HCT116 (cell line): ENCODE measurements at places on chromosomes 7 and 10. TPM values are rescaled to one million over a fixed set of nuclear protein-coding genes. Genes with fewer than 3 reads are reported as not detected.
A peak's percentile ranks its signal among the peaks of the same experiment; 100 is the strongest.

Gene FOXI2
- not detected for total RNA-seq

Gene PLAC9
- total RNA-seq = not detected

Gene ITIH5
- not detected for total RNA-seq

Gene OR2A12
- total RNA-seq = not detected

Gene ZDHHC6
- 88.5 TPM for total RNA-seq

Gene ZNF467
- total RNA-seq = 11.3 TPM

Gene MARCHF5
- total RNA-seq = 59.1 TPM

Gene PITX3
- 1.9 TPM for total RNA-seq

DNA sequence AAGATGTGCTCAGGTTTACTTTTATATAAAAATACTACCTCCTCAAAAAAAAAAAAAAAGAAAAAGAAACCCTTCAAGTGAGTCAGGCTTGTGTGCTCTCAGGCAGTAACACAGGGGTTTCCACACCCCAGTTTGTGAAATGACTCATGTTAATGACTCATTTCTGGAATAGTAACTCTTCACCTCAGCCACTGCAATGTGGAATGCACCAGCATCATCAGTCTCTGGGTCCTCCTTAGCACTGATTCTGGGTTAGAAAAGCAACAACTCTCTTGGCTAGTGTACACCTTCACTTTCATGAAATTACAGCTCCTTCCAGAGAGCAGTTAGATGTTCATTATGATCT, 110.6 kb downstream of the EMX2 start:
- no peaks in the 10 kb centered on the region for H3K27me3 ChIP-seq
- DNase-seq = peak; percentile 83
- no peak overlapping the region for H3K4me3 ChIP-seq

DNA sequence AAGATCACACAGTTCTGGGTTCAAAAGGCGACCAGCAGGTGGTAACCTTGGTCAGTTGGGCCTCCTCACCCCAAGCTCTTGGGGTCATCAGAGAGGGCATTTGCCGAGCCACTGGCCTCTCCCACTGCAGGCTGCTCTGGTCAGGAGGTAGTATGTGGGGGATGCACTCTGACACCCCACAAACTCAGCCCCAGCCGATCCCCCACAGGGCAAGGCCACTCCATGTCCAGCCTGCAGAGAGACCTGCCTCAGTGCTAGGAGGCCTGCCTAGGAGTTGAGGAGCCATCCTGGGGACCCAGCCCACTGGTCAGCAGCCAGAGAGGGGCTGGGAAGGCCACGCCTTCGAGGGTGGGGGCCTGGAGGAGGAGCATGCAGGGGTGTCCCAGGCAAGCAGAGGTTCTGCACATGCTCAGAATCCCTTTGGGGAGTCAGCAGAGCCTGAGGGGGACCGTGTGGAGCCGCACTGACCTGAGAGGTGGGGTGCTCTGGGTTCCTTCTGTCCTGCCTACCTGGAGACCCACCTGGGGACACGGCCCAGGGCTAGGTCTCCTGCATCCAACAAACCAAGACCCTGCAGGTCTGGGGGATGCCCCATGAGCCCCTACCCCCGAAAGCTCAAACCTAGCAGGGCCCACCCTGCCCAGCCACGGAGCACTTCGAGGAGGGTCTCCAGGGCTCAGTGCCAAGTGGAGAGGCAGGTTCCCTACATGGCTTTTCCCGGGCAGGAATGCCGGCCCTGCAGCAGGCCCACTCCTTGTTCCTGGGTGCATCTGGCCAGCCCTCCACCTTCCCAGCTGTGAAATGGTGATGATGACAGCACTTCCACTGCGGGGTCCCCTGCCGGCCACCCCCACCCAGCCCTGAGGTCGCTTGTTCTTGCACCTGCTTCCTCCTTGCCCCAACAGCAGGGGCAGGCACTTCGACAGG, 58.5 kb downstream of the RASGEF1A start:
- H3K4me3 ChIP-seq = no peak overlapping the region
- no peaks in the 10 kb centered on the region for H3K36me3 ChIP-seq
- no peaks in the 10 kb centered on the region for H3K27me3 ChIP-seq
- H3K27ac ChIP-seq = no peak overlapping the region

DNA sequence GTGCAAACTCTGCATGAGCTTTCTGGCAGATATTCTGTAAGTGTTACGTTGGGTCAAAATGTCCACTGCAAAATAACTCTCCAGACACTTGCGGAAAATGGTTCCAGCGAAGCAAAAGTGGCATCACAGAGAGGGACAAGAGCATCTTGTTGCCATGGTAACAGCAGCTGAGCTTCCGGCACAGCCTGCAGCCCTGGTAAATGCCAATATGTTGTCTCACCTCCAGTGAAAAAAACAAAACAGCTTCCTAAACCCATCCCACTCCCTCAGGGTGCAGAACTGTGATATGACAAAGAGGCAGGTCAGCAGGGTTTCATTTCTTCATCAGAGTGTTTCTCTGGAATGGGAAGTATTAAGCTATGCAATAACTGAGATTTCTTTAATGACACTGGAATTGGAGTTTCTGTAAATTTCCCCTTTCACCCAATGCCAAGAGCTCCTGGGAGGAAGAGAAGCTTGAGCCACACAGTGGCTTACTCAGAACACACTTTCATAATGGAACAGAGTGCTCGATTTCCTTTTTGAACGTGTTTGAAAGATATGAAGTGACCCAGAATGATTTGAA, 65.6 kb downstream of the FOXI2 start:
- no peak overlapping the region for H3K27ac ChIP-seq
- H3K4me3 ChIP-seq = no peak overlapping the region
- H3K36me3 ChIP-seq = no peaks in the 10 kb centered on the region
- H3K27me3 ChIP-seq = peaks cover 44% of the 10 kb centered on the region
- no peak for DNase-seq

DNA sequence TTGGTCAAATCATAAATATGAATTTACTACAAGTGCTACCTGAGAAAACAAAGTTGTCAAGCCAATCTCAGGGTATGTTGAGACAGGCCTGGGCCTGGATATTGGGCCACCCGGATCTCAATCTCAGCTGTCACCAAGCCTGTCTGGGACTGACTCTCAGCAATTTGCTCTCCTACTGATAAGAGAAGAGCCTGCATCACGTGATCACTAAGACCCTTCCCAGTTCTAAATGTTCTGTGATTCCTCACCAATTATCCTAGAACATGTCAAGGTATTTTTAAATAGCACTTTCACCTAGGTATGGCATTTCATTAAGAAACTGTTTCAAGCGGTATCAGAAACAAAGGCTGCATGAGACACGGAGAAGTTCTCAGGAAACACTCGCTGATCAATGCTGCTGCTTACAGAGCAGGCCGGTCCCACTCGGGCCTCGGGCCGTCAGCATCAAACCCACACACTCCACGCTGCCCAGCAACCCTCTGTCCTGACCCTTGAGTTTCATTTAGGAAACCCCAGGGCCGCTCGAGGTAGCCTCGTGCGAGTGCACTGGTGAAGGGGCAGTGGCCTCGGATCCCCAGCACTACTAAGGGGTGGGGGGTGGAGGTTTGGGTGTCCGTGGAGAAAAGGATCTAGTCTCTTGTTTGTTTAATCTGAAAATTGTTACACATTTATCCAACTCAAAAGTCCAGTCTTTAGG, 4.1 kb downstream of the KLF6 start:
- H3K27me3 ChIP-seq = no peaks in the 10 kb centered on the region
- peak overlapping the region; percentile 26 for H3K27ac ChIP-seq
- H3K4me1 ChIP-seq = peaks cover 78% of the 10 kb centered on the region
- peaks cover 46% of the 10 kb centered on the region for H3K36me3 ChIP-seq
- DNase-seq = no peak

- DNase-seq = no peak
- no peak overlapping the region for H3K27ac ChIP-seq
- no peaks in the 10 kb centered on the region for H3K4me1 ChIP-seq
- H3K36me3 ChIP-seq = no peaks in the 10 kb centered on the region
- no peak overlapping the region for H3K4me3 ChIP-seq
Observed at GRCh38 chr10:97977673-97978072, 52.7 kb downstream of the CRTAC1 start.

GRCh38 chr7:5699467-5700384, 81.7 kb downstream of the RNF216 start:
- peaks cover 35% of the 10 kb centered on the region for H3K4me1 ChIP-seq
- no peak overlapping the region for H3K4me3 ChIP-seq
- DNase-seq = no peak
- H3K27me3 ChIP-seq = no peaks in the 10 kb centered on the region

DNA sequence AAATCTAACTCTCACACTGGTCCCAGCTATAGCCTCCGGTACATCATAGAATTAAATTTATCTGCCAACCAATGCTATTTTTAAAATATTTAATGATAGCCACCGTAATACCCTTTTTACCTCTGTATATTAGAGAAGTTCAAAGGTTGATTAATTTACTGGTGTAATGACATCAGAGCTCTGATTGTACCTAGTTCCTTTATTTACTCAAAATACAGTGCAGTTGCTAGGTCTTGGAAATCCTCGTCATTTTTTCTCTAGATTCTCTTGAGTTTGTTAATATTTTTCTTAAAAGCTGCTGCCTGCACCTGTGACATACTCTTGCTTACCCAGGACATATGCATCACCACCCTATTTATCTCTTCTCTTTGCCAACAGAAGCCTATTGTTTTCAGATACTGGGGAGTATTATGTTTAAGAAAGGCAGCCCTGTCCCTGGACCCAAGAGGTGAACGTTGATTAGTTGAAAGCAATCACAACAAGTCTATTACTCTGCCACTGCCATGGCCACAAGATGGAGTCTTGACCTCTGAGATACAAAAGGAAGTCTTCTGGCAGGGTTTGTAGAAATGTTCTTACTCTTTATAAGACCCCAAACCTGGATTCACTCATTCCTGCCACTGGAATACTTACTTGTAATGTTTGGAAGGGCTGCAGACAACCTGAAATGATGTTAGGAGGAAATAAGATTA, 25.6 kb upstream of the TMEM26 start:
- DNase-seq = no peak
- no peak overlapping the region for H3K27ac ChIP-seq
- H3K36me3 ChIP-seq = no peaks in the 10 kb centered on the region
- no peaks in the 10 kb centered on the region for H3K4me1 ChIP-seq

GRCh38 chr10:117754770-117755658, 212.5 kb downstream of the EMX2 start:
- H3K36me3 ChIP-seq = no peaks in the 10 kb centered on the region
- no peak for DNase-seq
- H3K27ac ChIP-seq = no peak overlapping the region
- H3K27me3 ChIP-seq = peaks cover 18% of the 10 kb centered on the region; the same call in 1 of the 2 replicates
- H3K4me1 ChIP-seq = no peaks in the 10 kb centered on the region

- DNase-seq = no peak
- no peaks in the 10 kb centered on the region for H3K27me3 ChIP-seq
- H3K27ac ChIP-seq = no peak overlapping the region
- no peak overlapping the region for H3K4me3 ChIP-seq
- peaks cover 14% of the 10 kb centered on the region for H3K4me1 ChIP-seq
Observed at GRCh38 chr10:124611738-124612137, 132.4 kb downstream of the FAM53B start.

GRCh38 chr7:47587351-47587750, 5.4 kb upstream of the TNS3 start:
- H3K27me3 ChIP-seq = no peaks in the 10 kb centered on the region
- H3K4me1 ChIP-seq = peaks cover 17% of the 10 kb centered on the region
- H3K36me3 ChIP-seq = no peaks in the 10 kb centered on the region
- DNase-seq = no peak
- H3K4me3 ChIP-seq = no peak overlapping the region

DNA sequence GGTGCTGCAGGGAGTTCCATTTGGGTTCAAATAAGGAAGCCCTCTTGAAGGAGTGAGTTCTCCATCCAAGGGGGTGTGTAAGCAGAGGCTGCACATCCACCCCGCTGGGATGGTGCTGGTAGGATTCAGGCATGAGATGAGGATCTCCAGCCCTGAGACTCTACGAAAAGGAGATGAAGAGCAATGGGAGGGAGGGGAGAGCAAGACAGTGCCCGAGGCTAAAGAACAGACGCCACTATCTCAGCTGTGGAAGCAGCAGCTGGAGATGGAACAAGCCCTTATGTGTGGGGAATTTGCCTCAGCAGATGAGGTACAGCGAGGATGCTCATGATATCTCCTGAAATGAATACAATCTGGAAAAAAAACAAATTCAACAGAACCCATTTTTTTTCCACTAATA, 28.1 kb upstream of the MYL10 start:
- no peak for DNase-seq
- no peak overlapping the region for H3K27ac ChIP-seq
- no peaks in the 10 kb centered on the region for H3K4me1 ChIP-seq
- no peak overlapping the region for H3K4me3 ChIP-seq
- no peaks in the 10 kb centered on the region for H3K36me3 ChIP-seq

DNA sequence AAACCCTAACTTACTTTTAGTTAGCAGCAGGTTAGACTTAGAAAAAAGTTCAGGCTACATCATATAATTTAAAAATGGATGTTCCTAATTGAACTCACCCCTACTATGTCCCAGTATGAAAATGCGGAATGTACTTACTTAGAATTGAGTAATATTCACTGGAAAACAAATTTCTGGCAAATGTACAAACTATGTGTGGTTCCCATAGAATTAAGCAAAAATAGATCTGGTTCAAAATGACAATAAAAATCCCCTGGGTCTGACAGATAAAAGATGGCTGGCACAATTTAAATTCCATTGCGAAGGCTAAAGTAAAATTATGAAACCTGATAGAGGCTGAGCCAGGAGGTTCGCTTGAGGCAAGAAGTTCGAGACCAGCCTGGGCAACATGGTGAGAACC, 42.4 kb upstream of the PRKAR2B start:
- no peaks in the 10 kb centered on the region for H3K4me1 ChIP-seq
- H3K4me3 ChIP-seq = no peak overlapping the region
- no peaks in the 10 kb centered on the region for H3K36me3 ChIP-seq
- no peak for DNase-seq
- no peak overlapping the region for H3K27ac ChIP-seq

DNA sequence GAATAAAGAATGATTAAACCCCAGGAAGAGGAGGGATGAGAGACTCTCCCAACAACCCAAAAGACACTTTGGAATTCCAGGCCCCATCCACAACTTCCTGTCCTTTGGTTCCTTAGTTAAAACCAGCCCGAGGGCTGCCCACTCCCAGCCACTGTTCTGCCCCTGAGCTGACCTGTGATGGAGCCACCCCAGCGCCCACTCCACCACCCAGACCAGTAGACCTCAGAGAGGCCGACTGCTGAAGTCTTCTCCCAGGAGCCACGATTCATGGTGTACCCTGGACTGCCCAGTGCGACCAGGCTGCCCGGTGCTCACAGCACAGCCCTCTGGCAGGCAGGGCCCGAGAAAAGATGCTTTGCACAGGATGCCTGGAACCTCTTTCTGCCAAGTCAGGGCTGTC, 6.7 kb downstream of the VSTM4 start:
- no peak for DNase-seq
- H3K4me1 ChIP-seq = no peaks in the 10 kb centered on the region
- no peak overlapping the region for H3K27ac ChIP-seq

GRCh38 chr10:131485732-131486131, 174.2 kb upstream of the TCERG1L start:
- H3K27ac ChIP-seq = no peak overlapping the region
- no peak overlapping the region for H3K4me3 ChIP-seq
- DNase-seq = no peak
- H3K36me3 ChIP-seq = no peaks in the 10 kb centered on the region
- no peaks in the 10 kb centered on the region for H3K4me1 ChIP-seq
